ENCODE measurements at places on chromosomes 7 and 10. TPM values are rescaled to one million over a fixed set of nuclear protein-coding genes. Genes with fewer than 3 reads are reported as not detected.

The LRRC18 gene
- not detected for total RNA-seq

The CALD1 gene
- 183 TPM for total RNA-seq

The SORBS1 gene
- 1.0 TPM for total RNA-seq

GRCh38 chr10:44216073-44216472 lies 168.8 kb downstream of the CXCL12 start:
- no peak overlapping the region for H3K27ac ChIP-seq
- H3K27me3 ChIP-seq, result peaks cover 87% of the 10 kb centered on the region
- no peak overlapping the region for H3K4me3 ChIP-seq
- H3K4me1 ChIP-seq, result no peaks in the 10 kb centered on the region
- H3K36me3 ChIP-seq, result no peaks in the 10 kb centered on the region

The OTUD1 gene
- 14.9 TPM for total RNA-seq

The GDI2 gene
- 173 TPM for total RNA-seq

- H3K36me3 ChIP-seq, result peaks cover 38% of the 10 kb centered on the region
- no peak for DNase-seq
- no peaks in the 10 kb centered on the region for H3K27me3 ChIP-seq
- peak overlapping the region; percentile 16 for H3K4me3 ChIP-seq
- H3K4me1 ChIP-seq, result peaks cover 23% of the 10 kb centered on the region
Observed at GRCh38 chr10:21687266-21688008, 153.4 kb downstream of the MLLT10 start.

DNA sequence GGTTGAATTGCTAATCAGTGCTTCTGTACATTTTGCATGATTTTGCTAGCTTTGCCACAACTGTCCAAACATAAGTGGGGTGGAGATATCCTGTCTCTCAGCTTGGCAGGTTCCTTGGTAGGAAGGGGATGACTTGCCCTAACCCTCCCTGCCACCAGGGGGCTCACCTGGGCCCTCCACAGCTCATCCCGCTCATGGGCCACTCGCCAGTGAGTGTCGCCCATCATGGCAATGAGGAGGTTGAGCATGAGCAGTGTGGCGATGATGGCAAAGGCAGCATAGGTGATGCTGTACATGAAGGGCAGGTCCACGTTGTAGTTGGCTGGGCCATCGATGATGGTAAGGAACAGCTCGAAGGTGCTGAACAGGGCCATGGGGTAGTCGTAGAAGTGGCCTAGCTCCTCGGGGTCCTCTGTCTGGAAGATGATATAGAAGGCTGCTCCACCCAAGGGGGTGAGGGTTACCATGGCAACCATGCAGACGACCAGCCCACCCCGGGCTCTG lies 12.2 kb downstream of the TRPV6 start:
- DNase-seq, result no peak
- H3K4me1 ChIP-seq, result no peaks in the 10 kb centered on the region
- H3K4me3 ChIP-seq, result no peak overlapping the region
- no peak overlapping the region for H3K27ac ChIP-seq
- no peaks in the 10 kb centered on the region for H3K36me3 ChIP-seq

- no peaks in the 10 kb centered on the region for H3K4me1 ChIP-seq
- H3K27me3 ChIP-seq, result no peaks in the 10 kb centered on the region
- H3K27ac ChIP-seq, result no peak overlapping the region
- H3K36me3 ChIP-seq, result no peaks in the 10 kb centered on the region
- H3K4me3 ChIP-seq, result no peak overlapping the region
Observed at GRCh38 chr7:77370606-77371005, 45.5 kb downstream of the GSAP start.

The WAPL gene
- total RNA-seq, result 45.2 TPM

DNA sequence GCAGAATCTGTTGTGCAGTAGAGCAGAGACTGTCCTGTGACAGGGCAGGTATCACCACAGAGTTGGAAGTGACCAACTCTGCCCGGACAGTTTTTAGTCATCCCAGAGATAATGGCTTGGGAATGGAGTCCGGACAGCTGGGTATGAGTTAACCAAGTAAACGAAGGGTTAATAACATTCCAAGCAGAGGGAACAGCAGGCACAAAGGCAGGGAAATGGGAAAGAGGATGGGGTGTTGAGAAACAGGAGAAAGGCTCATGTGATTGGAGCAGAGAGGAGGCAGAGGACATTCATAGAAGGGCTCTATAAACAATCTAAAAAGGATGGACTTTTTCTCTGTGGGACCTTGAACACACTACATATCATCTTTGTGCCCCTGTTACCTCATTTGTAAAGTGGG lies 132.2 kb upstream of the YAE1 start:
- no peak for DNase-seq
- H3K36me3 ChIP-seq, result no peaks in the 10 kb centered on the region
- H3K27ac ChIP-seq, result no peak overlapping the region
- H3K27me3 ChIP-seq, result peaks cover 57% of the 10 kb centered on the region

The CLCN1 gene
- total RNA-seq, result not detected

The MRC1 gene
- total RNA-seq, result not detected

DNA sequence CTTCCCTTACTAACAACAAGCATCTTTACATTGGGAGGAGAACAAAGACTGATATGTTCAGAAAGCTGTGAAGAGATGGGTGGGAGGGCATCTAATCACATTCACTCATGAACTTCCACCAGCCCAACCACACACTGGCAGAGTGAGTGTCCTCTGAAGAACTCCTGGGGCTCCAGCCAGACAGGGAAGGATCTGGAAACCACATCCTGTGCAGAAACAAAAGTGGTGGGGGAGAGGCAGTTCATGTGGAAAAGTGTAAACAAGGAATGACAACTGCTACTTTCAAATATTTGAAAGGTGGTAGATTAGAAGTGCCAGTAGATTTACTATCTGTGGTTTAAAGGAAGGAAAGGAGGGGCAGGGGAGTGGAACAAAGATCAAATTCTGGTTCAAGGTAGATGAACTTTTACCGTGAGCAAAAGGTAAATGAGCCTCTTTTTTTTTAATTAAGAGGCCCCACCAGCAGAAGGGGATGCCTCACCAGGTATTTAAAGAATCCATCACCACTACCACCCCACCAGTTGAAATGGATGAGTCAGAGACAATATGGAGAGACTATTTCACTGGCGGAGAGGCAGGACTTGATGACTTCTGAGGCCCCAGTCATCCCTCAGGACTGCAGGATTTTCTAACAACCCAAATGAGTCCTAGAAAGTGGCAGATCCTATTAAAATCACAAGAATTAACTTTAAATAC lies 34.5 kb downstream of the GOT1 start:
- no peak overlapping the region for H3K27ac ChIP-seq
- peaks cover 64% of the 10 kb centered on the region for H3K36me3 ChIP-seq
- H3K4me1 ChIP-seq, result peaks cover 33% of the 10 kb centered on the region
- peak; percentile 49 for DNase-seq
- H3K4me3 ChIP-seq, result no peak overlapping the region
- no peaks in the 10 kb centered on the region for H3K27me3 ChIP-seq

The GPR146 gene
- total RNA-seq, result 0.27 TPM

GRCh38 chr10:99689461-99689860 lies 30.2 kb downstream of the ENTPD7 start:
- no peak overlapping the region for H3K4me3 ChIP-seq
- peaks cover 13% of the 10 kb centered on the region for H3K4me1 ChIP-seq
- H3K27ac ChIP-seq, result no peak overlapping the region
- H3K36me3 ChIP-seq, result peaks cover 72% of the 10 kb centered on the region

DNA sequence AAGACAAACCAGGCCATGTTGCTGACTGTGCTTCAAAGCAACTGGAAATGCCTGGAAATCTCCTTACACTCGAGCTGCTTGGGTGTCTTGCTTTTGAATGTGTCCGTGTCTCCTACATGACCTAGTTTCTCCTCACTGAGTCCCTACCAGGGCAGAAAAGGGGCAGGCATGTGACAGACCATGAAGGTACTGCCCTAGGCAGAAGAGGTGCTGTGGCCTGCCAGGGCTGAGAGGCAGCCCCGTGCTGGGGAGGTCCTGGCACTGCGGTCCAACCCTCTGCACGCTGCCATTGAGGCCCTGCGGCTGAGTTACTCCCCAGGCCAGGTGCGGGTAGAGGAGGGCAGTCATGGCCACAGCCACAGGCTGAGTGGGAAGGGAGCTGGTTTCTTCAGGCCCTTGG lies 159.3 kb downstream of the LYZL1 start:
- no peaks in the 10 kb centered on the region for H3K36me3 ChIP-seq
- H3K4me1 ChIP-seq, result peaks cover 15% of the 10 kb centered on the region
- no peaks in the 10 kb centered on the region for H3K27me3 ChIP-seq
- H3K27ac ChIP-seq, result no peak overlapping the region
- H3K4me3 ChIP-seq, result no peak overlapping the region
- DNase-seq, result no peak

The SLC26A3 gene
- total RNA-seq, result not detected

The ANKRD16 gene
- 9.9 TPM for total RNA-seq

DNA sequence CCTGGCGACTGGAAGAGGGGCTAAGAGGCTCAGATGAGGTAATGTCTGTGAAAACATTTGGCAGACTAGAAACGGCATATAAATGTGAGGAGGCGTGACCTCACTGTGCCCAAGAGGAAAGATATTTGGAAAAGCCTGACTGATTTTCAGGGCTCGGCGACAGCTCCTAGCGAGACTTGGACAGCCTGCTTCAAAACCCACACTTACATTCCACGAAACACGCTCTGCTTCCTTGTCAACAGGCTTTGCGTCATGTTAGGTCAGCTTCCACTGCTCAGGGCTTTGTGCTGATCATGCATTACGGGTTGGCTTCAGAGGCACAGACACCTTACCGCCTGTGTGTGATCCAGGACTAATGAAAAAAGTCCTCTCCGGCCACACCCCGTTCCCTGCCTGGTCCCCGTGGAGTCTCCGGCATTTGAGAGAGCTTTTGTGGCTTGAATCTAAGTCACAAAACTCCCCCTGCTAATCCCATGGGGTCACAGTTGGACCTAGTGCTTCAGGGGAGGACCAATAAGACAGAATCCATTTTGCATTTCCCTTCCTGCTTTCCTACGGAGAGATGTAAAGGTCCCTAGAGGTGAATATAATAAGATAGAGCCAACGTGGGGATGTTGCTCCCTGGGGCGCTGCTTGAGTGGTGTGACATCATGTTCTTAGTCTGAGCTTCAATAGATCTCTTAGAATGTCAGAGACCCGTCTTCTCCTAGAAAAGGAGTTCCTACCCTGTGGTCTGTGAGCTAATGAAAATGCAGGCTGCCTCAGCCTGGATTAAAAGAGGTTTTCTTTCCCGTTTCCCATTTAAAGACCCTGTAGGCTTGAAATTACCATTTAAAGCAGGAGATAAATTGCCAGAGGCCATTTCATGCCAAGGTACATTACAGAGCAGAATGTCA lies 25.5 kb downstream of the FGFBP3 start:
- no peaks in the 10 kb centered on the region for H3K27me3 ChIP-seq
- H3K36me3 ChIP-seq, result no peaks in the 10 kb centered on the region
- DNase-seq, result no peak

- H3K4me1 ChIP-seq, result peaks cover 24% of the 10 kb centered on the region
- peak; percentile 69 for DNase-seq
- H3K36me3 ChIP-seq, result no peaks in the 10 kb centered on the region
- peak overlapping the region; percentile 89 for H3K27ac ChIP-seq
- no peak overlapping the region for H3K4me3 ChIP-seq
Observed at GRCh38 chr7:133510326-133511055, 257.6 kb downstream of the EXOC4 start.

DNA sequence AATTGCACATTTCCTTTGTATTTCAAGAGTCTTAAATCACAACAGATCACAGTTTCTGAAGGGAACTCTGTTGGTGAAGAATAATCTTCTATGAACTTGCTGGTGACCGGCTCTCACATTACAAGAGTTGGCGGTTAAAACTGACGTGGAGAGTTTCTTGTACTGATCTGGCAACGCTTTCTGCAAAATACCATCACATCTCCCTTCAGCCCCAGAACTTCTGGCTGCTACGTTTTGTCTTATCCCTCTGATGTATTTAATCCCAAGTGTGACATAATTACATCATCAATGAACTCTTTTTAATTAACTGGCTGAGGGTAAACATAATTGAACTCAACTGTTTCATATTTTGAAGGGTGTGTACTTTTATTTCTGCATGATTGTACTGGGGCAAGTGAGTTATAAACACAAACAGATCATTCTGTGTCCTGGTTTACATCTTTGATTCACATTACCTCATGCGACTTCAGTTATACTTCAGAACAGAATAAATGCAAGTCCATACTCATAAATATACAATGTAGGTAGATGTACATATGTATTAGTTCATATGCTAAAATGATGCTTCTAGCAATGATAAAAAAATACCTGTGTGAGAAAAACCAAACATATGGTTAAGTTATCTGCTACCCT lies 105.1 kb upstream of the NPVF start:
- peaks cover 68% of the 10 kb centered on the region for H3K27me3 ChIP-seq
- no peak overlapping the region for H3K27ac ChIP-seq
- no peaks in the 10 kb centered on the region for H3K36me3 ChIP-seq

DNA sequence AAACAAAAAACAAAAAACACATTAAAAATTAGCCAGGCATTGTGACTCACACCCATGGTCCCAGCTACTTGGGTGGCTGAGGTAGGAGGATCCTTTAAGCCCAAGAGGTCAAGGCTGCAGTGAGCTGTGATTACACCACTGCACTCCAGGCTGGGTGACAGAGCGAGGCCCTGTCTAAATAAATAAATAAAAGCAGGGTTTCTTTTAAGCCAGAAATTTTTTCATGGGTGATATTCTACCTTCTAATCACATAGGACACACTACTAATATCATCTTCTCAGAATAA lies 14.2 kb upstream of the SVIL start:
- peaks cover 35% of the 10 kb centered on the region for H3K4me1 ChIP-seq
- no peaks in the 10 kb centered on the region for H3K27me3 ChIP-seq
- DNase-seq, result peak; percentile 73
- peak overlapping the region; percentile 39 for H3K27ac ChIP-seq

The MOGAT3 gene
- not detected for total RNA-seq

The ITIH5 gene
- not detected for total RNA-seq

- no peaks in the 10 kb centered on the region for H3K27me3 ChIP-seq
- H3K4me1 ChIP-seq, result no peaks in the 10 kb centered on the region
- no peak overlapping the region for H3K4me3 ChIP-seq
- H3K36me3 ChIP-seq, result peaks cover 6% of the 10 kb centered on the region
- no peak overlapping the region for H3K27ac ChIP-seq
Observed at GRCh38 chr10:116718058-116718457, 24.3 kb downstream of the HSPA12A start.

The AMPH gene
- total RNA-seq, result 0.63 TPM

DNA sequence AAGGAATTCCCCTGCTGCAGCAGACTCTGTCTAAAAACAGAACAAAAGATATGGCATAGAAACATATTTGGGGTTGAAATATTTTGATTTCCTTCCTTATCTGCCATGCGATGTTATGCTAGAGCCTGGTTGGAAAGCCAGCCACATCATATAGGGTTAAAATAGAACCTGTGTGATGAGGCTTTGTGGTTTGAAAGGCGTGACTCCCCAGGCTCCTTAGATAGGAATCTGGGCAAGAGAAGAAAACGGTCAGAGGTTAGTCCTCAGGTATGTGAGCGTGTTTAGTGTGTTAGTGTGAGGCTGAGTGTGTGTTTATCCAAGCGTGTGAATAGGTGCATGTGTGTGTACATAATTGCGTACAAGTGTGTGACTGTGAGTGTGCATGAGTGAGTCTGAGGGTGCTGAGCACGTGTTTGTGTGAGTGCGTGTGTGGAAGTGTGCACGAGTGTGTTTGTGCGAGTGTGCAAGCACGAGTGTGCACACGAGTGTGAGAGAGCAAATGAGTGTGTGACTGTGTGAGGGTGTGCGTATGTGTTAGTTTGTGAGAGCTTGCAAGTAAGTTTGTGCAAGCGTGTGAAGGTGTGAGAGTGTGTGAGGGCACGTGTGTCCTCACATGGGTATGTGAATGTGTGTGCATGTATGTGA lies 79.9 kb downstream of the COL26A1 start:
- peaks cover 6% of the 10 kb centered on the region for H3K4me1 ChIP-seq
- no peak overlapping the region for H3K4me3 ChIP-seq
- no peaks in the 10 kb centered on the region for H3K36me3 ChIP-seq
- H3K27me3 ChIP-seq, result peaks cover 29% of the 10 kb centered on the region
- no peak overlapping the region for H3K27ac ChIP-seq
- no peak for DNase-seq

GRCh38 chr7:51123322-51124019 lies 193.1 kb downstream of the COBL start:
- DNase-seq, result peak; percentile 97
- no peaks in the 10 kb centered on the region for H3K36me3 ChIP-seq
- peak overlapping the region; percentile 65 for H3K27ac ChIP-seq
- H3K27me3 ChIP-seq, result no peaks in the 10 kb centered on the region
- peaks cover 10% of the 10 kb centered on the region for H3K4me1 ChIP-seq
